ENCODE measurements at places on chromosomes 12 and 14.

DNA sequence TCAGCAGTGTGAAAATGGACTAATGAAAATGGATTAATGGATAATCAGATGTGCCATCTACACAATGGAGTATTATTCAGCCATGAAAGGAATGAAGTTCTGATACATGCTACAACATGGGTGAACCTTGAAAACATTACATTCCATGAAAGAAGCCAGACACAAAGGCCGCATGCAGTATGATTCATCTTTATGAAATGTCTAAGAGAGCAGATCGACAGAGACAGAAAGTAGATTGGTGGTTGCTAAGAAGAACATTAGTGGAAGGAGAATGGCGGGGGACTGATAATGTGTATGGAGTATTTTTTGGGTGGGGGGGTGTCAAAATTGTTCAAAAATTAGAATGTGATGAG is 47.3 kb downstream of the PRKAB1 start:
- no peak for DNase-seq
- H3K36me3 ChIP-seq = no peaks in the 10 kb centered on the region
- no peak overlapping the region for H3K4me3 ChIP-seq
- no peak overlapping the region for H3K27ac ChIP-seq

GRCh38 chr12:69502345-69503081 is 32.3 kb downstream of the FRS2 start:
- no peaks in the 10 kb centered on the region for H3K4me1 ChIP-seq
- H3K4me3 ChIP-seq = no peak overlapping the region
- DNase-seq = no peak

- no peaks in the 10 kb centered on the region for H3K27me3 ChIP-seq
- peaks cover 10% of the 10 kb centered on the region for H3K4me1 ChIP-seq
- no peak overlapping the region for H3K4me3 ChIP-seq
- peaks cover 56% of the 10 kb centered on the region for H3K36me3 ChIP-seq
- DNase-seq = no peak
Observed at GRCh38 chr14:81519200-81520011, 14.2 kb downstream of the SEL1L start.

GRCh38 chr14:59601056-59601455 is 24.4 kb upstream of the CCDC175 start:
- H3K4me3 ChIP-seq = no peak overlapping the region
- H3K27me3 ChIP-seq = no peaks in the 10 kb centered on the region
- no peaks in the 10 kb centered on the region for H3K4me1 ChIP-seq

DNA sequence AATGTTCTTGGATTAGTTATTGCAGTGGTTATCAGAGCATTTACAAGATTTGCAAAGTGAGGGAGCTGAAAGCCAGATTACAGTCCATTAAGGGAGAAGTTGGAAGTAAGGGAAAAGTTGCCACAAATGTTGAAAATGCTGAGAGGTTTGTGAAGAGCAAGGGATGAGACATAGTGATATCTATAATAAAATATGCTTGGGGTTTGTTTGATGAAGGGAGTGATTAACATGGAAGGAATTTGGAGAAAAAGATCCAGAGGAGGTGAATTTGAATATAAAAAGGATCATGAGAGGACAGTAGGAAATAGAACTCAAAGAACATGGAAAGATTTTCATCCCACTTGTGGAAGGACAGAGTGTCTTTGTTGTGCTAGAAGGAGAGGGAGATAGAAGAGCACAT is 19.3 kb upstream of the CCER1 start:
- no peak overlapping the region for H3K4me3 ChIP-seq
- no peaks in the 10 kb centered on the region for H3K36me3 ChIP-seq
- no peaks in the 10 kb centered on the region for H3K27me3 ChIP-seq
- no peak for DNase-seq
- no peak overlapping the region for H3K27ac ChIP-seq

DNA sequence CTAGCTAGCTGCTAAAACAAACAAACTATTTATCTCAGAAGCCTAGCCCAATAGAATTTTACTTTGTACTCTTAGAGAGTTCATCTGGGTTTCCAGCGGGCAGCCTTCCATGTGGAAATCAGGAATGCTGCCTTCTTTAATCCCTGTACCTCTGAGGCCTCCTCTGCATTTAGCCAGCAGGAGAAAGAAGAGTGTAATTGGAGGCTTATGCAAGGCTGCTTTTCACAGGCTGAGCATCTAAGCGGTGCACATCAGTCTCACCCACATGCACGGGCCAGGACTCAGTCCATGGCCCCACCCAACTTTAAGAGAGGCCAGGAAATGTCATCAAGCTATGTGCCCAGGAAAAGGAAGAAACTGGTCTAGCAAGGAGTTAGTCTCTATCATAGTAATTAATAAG is 14.0 kb upstream of the PTGDR start:
- H3K36me3 ChIP-seq = no peaks in the 10 kb centered on the region
- H3K4me1 ChIP-seq = peaks cover 4% of the 10 kb centered on the region
- H3K4me3 ChIP-seq = no peak overlapping the region
- H3K27ac ChIP-seq = no peak overlapping the region
- no peaks in the 10 kb centered on the region for H3K27me3 ChIP-seq
- no peak for DNase-seq

GRCh38 chr12:25558586-25558985 is 5.5 kb upstream of the LMNTD1 start:
- no peak overlapping the region for H3K4me3 ChIP-seq
- DNase-seq = no peak
- H3K4me1 ChIP-seq = no peaks in the 10 kb centered on the region
- no peaks in the 10 kb centered on the region for H3K27me3 ChIP-seq
- H3K27ac ChIP-seq = no peak overlapping the region
- no peaks in the 10 kb centered on the region for H3K36me3 ChIP-seq

DNA sequence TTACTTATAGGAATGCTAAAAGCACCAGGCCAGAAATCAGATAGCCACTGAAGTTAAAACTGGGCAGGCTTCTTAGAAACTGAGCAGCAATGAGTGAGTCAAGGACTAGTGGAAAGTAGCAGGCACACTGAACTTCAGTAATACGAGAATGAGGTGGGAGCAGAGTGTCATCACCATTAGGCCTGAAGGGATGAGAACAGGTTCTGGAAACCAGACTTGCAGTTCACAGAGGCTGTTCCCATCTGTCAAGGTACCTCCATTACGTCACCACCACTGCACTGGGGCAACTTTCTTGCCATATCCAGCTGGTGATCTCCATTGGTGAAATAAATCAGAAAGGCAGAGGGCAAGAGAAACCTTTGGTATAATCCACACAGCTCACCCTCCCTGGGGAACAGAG is 15.6 kb downstream of the ZNF10 start:
- peaks cover 25% of the 10 kb centered on the region for H3K36me3 ChIP-seq
- no peaks in the 10 kb centered on the region for H3K4me1 ChIP-seq
- peak overlapping the region; percentile 5 for H3K4me3 ChIP-seq
- no peak for DNase-seq
- no peaks in the 10 kb centered on the region for H3K27me3 ChIP-seq
- H3K27ac ChIP-seq = no peak overlapping the region

DNA sequence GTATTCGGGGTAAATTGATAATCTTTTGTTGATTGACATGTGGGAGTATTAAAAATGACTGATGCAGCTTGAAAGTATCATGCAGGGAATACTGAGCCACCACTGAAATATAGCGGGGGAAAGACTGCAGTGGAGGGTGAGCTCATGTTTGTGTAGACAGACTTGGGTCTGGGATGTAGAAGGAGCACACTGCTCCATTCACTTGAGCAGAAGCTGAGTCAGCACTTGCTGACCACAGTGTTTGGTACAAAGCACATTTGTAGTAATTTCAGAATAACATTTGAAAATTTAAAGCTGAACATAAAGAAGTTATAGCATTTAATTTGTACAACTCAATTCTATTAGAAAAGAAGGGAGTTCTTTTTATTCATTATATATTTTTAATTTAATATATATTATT is 304.3 kb upstream of the PRICKLE1 start:
- H3K27me3 ChIP-seq = no peaks in the 10 kb centered on the region
- DNase-seq = no peak
- H3K4me1 ChIP-seq = no peaks in the 10 kb centered on the region
- no peak overlapping the region for H3K27ac ChIP-seq

DNA sequence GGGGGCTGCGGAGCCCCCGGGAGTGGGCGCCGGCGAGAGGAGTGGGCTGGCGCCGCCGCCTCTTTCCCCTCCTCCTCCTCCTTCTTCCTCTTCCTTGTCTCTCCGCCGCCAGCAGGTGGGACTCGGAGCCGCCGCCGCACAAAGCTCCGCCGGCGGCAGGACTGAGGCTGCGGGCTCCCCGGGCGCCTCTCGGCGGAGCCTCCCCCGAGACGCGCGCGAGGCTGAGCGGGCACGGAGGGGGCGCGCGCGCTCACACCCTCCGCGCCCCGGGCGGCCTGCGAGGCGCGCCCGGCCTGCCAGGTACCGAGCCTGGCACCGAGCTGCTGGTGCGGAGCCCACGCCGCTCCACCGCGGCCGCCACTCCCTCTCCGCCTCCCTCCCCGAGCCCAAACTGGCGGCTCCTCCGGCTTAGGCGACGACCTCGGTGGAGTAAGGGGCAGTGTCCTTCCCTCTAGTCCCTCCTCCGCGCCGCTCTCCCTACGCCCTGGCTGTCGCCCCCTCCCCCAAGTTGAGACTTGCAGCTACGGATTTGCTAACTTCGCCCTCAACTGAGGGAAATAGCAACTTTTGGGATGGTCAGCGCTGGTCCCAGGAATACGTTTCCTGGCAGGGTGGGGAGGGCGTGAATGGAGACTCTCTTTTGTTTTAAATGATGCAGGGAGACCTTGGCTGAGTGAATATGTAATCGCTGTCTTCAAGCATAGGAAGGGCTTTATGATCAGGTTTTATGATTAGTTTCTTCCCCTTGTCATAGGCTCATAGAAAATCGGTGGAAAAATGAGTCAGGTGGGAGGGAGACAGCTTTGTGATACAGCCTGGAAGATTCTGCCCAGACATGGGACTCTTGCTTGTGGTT is 199.5 kb upstream of the CAND1 start:
- H3K27me3 ChIP-seq = peaks cover 5% of the 10 kb centered on the region
- H3K4me1 ChIP-seq = peaks cover 11% of the 10 kb centered on the region
- no peak overlapping the region for H3K27ac ChIP-seq
- peak overlapping the region; percentile 36 for H3K4me3 ChIP-seq
- no peaks in the 10 kb centered on the region for H3K36me3 ChIP-seq
- no peak for DNase-seq

DNA sequence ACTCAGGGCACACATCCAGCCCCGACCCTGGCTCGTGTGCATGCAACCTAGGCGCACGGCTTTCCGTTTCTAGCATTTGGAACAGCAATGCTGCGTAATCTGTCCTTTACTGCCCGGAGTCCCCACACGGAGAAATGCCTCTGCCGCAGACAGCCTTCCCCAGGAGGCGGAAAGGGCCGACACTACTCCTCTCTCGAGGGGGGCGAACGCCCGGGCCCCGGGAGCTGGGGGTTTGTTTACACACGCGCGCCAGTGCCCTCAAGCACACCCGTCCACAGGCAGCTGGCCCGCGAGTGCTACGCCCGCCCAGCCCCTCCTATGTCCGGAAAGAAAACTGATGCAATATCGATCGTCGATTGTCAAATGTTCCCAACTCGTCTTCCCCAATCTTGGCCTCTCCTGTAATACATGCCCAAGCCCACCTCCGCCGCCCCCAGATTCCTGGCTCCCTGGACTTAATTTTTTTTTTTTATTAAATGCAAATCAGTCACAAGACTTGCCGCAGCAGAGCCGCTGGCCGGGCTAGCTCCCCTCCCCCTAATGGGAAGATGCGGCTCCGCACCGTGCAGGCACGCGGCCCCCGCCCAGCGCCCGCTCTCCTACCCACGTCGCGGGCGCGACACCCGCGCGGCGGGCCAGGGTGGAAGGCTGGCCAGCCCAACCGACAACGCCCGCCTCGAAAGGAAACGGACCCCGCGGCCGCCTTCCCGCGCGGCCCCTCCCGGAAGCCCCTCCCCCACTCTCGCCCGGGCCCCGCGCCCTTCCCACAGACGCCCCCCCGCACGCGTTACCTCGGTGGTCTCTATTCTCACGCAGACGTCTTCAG is 642 bp downstream of the SLC38A2 start:
- peak overlapping the region; percentile 83 for H3K27ac ChIP-seq
- H3K36me3 ChIP-seq = peaks cover 3% of the 10 kb centered on the region
- H3K4me3 ChIP-seq = peak overlapping the region; percentile 93
- peak; percentile 16 for DNase-seq

DNA sequence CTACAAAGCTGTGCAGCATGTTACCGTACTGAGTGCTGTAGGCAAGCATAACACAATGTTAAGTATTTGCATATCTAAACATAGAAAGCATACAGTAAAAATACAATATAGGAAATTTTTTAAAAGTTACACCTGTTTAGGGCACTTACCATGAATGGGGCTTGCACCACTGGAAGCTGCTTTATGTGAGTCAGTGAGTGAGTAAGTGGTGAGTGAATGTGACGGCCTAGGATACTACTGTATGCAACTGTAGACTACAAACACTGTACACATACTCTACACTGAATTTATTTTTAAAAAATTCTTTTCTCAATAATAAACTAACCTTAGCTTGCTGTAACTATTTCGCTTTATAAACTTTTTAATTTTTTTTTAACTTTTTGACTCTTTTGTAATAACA is 82.1 kb upstream of the FSCB start:
- H3K27ac ChIP-seq = no peak overlapping the region
- no peak for DNase-seq
- no peaks in the 10 kb centered on the region for H3K4me1 ChIP-seq
- H3K4me3 ChIP-seq = no peak overlapping the region
- no peaks in the 10 kb centered on the region for H3K36me3 ChIP-seq
- no peaks in the 10 kb centered on the region for H3K27me3 ChIP-seq

- no peaks in the 10 kb centered on the region for H3K4me1 ChIP-seq
- no peaks in the 10 kb centered on the region for H3K27me3 ChIP-seq
- no peak overlapping the region for H3K27ac ChIP-seq
- H3K4me3 ChIP-seq = no peak overlapping the region
- H3K36me3 ChIP-seq = no peaks in the 10 kb centered on the region
- DNase-seq = no peak
Observed at GRCh38 chr12:90167518-90168208, 459.0 kb upstream of the ATP2B1 start.

DNA sequence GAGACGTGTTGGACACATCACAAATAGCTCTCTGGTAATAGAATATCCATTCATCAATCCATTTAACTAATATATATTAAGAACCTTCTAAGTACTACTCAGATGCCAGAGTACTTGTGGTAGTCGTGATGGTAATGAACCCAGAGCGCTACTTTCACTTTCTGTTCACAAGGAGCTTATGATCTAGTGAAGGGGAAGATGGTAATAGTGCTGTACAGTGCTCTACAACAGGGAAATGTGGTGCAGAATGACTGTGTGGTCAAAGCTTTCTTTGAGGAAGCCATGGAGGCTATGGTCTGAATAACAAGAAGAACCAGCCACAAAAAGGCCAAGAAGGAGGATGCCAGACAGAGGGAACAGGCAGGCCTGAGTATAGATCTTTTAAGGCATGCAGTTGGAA is 212.0 kb downstream of the PTPRO start:
- H3K4me3 ChIP-seq = peak overlapping the region; percentile 15
- H3K36me3 ChIP-seq = no peaks in the 10 kb centered on the region
- H3K27me3 ChIP-seq = no peaks in the 10 kb centered on the region
- peaks cover 16% of the 10 kb centered on the region for H3K4me1 ChIP-seq

DNA sequence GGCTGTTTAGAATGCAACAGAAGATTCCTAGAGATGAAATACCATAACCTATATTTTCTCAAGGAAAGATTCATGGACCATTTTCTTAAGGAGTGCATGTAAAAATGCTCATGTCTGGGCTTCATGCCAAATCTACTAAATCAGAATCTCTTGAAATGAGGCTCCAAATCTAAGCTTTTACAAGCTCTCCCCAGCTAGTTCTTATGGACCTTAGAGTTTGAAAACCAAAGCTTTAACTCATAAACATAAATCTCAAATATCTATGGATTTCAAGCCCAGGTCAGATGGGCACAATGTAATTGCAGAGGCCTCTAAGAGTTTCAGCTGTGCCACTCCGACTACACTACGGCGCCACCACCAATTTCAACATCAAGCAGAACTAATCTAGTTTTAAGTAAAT is 117.3 kb upstream of the CAND1 start:
- no peaks in the 10 kb centered on the region for H3K36me3 ChIP-seq
- H3K27ac ChIP-seq = no peak overlapping the region
- H3K4me3 ChIP-seq = no peak overlapping the region
- no peaks in the 10 kb centered on the region for H3K4me1 ChIP-seq
